T-helper 17 cell (primary cell): ENCODE measurements at places on chromosomes 4 and X.

DNA sequence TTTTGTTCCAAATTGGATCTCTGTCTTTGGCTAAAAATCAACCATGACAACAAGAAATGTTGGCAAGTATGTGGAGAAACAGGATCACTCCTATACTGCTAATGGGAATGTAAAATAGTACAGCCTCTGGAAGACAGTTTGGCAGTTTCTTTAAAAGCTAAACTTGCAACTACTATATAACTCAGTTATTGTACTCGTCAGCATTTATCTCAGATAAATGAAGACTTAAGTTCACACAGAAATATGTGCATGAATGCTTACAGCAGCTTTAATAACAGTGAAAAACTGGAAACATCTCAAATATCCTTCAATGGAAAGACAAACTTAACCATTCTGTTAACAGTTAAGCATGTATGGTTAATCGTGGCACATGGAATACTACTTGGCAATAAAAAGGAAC, 15.4 kb upstream of the HAND2 start:
- no peak for DNase-seq

DNA sequence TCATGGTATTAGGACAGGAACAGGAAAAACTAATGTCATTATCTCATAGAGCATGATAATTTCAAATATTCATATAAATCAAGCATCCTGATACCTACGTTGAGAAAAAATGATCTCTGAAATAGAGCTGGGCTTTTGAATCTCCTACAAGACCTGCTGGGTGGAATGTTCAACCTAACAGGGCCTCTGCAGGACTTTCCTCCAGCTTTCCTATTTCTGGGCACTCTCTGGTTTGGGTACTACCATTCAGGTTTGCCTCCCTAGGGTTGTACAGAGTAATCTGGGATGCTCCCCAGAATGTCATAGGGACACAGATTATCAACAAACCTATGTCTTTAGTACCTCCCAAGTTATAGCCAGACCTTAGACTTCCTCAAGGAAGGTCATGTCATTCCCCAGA, 108.9 kb downstream of the CDS1 start:
- DNase-seq = no peak

DNA sequence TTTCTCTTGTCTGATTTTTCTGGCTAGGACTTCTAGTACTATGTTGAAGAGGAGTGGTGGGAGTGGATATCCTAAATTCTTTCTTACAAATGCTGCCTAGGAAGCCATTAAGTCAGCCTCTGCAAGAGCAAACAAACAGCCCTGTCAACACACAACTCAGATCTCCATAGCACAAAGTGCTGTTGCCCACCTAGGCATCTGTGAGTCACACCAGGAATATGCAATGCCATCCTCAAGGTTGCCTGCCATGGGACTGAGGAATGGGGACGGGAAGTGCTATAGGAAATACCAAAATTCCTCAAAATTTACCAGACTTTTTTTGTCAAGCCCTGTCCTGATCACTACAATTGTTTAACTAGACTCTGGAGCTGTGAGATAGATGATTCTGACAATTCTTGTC, 466.9 kb downstream of the FSTL5 start:
- no peak for DNase-seq

DNA sequence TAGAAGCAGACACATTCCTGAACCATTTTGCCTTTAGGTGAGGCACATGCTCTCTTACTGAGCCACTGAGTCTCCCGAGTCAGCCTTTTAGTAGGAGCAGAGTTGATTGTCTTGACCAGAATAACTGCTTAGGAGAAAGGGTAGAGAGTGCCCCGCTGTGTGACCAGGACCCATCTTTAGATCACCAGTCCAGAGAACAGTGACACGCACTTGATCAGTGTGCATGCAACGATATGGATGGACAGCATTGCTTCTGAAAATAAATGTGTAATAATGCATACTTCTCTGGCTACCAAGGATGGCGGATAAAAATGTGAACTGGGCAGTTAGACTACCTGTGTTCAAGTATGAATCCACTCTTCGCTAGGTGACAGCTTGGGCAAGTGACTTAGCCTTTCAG, 897.7 kb downstream of the TRIML1 start:
- no peak for DNase-seq
